ENCODE measurements at places on chromosomes 4 and X.
A peak's percentile ranks its signal among the peaks of the same experiment; 100 is the strongest.

GRCh38 chr4:8582436-8582835 is 2.2 kb downstream of the GPR78 start:
- no peak for DNase-seq

- no peak for DNase-seq
Observed at GRCh38 chrX:22300130-22300529, 27.4 kb downstream of the CBLL2 start.

GRCh38 chr4:53234669-53235068 is 131.2 kb downstream of the SCFD2 start:
- DNase-seq: no peak

GRCh38 chrX:41921492-41922430 is 1.6 kb downstream of the CASK start:
- peak; percentile 19 for DNase-seq

- DNase-seq: no peak
Observed at GRCh38 chr4:151822331-151822730, 61.5 kb upstream of the GATB start.

DNA sequence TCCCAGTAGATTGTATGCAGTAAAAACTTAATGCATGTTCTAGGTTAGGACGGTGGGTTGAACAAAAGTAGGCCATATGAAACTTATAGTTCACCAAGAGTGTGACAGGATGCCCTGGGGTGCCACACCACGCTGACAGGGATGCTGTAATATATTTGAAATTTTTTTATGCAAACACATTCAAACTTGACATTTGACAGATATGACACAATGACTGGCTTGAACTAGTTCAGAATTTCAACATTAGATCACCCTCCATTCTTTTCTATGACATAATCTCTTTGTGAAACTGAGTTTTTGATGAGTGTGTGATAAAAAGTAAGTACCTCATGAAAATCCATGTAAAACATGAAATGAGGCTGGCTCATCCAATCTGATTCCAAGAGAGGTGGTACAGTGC is 198.4 kb downstream of the PALLD start:
- no peak for DNase-seq
